Daoy (cell line): ENCODE measurements at places on chromosomes 11 and 22. TPM values are rescaled to one million over a fixed set of nuclear protein-coding genes. Genes with fewer than 3 reads are reported as not detected.
A peak's percentile ranks its signal among the peaks of the same experiment; 100 is the strongest.

GRCh38 chr22:17742527-17742902 is 31.8 kb downstream of the BID start:
- DNase-seq: peak; percentile 75

- DNase-seq: peak; percentile 50
Observed at GRCh38 chr22:50674606-50675552, 2.3 kb downstream of the SHANK3 start.

DNA sequence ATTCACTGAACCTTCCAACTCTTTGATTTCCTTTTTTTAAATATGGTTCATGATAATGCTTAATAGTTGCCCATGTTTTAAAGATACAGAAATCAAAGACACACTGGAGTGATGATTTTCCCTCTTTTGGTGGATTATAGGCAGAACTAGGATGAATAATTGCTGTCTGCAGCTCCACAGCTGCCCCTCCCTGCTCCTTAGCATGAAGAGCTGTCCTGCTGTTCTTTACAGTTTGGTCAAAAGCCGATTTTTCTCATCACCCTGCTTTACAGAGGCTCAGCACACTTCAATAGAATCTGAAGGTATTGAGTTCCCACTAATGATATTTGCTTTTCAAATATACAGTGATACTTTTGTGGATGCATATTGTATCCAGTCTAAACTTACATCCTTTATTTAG is 202.6 kb downstream of the AASDHPPT start:
- no peak for DNase-seq

DNA sequence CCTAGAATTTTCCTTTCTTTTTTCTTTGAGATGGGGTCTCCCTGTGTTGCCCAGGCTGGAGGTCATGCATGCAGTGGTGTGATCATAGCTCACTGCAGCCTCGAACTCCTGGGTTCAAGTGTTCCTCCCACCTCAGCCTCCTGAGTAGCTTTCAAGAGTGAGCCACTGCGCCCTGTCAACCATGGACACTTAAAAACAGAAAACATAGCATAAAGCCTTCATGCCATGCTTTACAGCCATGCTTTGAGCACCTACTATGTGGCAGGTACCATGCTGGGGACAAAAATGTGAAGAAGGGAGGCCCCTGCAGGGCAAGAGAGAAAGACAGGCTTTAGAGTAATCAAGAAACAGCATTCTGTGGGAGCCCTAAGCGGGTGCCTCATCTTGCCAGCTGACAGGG is 13.7 kb upstream of the GNB1L start:
- DNase-seq: no peak

DNA sequence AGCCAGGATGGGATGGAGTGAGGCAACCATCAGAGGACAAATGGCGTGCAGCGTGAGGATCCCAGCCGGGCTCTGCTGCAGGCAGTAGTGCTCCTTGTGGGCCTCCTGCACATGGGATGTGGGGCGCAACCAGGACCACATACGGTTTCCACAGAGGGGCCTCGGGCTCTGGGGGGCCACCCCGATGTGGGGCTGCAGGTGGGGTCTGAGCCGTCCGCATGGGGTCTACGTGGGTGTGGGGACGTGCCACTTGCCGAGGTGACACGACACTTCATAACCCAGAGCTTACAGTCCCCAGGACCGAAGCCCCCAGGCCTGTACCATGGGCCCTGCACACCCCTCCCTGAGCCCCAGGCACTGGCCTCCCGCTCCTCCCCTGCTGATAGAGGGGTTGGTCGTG is 10.8 kb downstream of the TTLL8 start:
- DNase-seq: no peak

Gene NCAPD3
- 29.1 and 34.2 TPM in 2 replicates for total RNA-seq

- no peak for DNase-seq
Observed at GRCh38 chr11:123231777-123232176, 36.7 kb upstream of the CLMP start.

Gene H19
- total RNA-seq: 0.06 TPM in 1 of 2 replicates, not detected in the other

- DNase-seq: no peak
Observed at GRCh38 chr11:89583580-89583979, 92.4 kb upstream of the NOX4 start.

Gene KIF18A
- total RNA-seq: 27.5 and 46.9 TPM in 2 replicates

Gene CALCB
- total RNA-seq: not detected in 2 replicates

Gene UBQLNL
- total RNA-seq: not detected in 2 replicates

GRCh38 chr22:38162881-38163843 is 18.5 kb downstream of the PLA2G6 start:
- no peak for DNase-seq

DNA sequence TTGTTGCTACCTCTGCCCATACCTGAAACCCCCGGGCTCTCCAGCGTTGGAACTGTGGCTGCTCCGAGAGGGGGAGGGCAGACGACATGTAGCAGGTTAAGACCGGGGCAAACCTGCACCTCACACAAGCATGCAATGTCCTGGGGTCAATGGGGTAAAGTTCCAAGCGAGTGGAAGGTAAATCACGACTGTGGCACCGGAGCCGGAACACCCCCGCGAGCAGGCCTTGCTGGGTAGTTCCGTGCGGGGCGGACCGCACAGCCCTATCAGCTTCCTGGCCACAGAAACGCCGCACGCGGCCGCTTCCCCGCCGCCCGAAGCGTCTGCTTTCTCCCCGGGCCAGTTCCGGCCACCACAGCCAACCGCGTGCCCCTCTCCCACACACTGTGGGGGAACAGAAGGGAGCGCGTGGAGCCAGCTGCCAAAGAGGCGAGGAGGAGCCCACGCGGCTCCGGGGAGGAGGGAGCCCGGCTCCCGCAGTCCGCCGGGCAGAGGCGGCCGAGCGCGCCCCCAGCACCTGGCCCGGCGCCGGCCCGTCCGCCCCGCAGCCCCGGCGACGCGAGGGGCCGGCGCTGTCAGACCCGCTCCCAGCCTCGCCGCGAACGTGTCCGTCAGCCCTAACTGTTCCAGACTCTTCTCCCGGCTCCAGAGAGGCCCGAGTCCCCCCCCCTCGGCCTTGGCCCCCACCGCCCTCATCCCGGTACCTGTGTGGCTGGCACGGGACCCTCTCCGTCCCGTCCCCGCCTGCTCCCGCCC is 1.6 kb downstream of the SPTBN2 start:
- peak; percentile 62 for DNase-seq

Gene ANO5
- total RNA-seq: 1.3 and 1.4 TPM in 2 replicates

Gene OTOG
- total RNA-seq: not detected in 2 replicates

DNA sequence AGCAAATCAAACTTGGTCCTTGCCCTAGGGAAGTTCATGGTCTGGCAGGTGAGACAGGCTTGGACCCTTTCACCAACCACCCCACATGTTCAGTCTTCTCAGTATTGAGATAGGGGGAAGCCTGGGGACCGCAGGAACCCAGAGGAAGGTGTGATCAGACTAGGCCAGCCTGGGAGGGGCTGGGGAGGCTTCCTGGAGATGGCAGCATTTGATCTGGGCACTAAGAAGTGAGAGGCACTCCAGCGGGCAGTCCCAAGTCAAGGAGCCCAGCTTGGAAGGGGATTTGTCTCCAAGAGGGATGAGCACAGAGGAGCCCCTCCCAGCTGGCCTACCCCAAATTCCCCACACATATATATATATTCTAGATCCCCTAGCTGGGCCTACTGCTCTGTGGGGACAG is 5.4 kb downstream of the LRRC32 start:
- no peak for DNase-seq

Gene MMP10
- not detected in 2 replicates for total RNA-seq

Gene ZNF215
- total RNA-seq: 3.8 and 5.5 TPM in 2 replicates

GRCh38 chr11:78061088-78061920 is 2.4 kb upstream of the THRSP start:
- DNase-seq: no peak

GRCh38 chr22:20508815-20509271 is 1.4 kb downstream of the MED15 start:
- peak; percentile 30 for DNase-seq

Gene TEX54
- not detected in 2 replicates for total RNA-seq

GRCh38 chr11:2860636-2861035 is 24.9 kb downstream of the CDKN1C start:
- DNase-seq: peak; percentile 77

DNA sequence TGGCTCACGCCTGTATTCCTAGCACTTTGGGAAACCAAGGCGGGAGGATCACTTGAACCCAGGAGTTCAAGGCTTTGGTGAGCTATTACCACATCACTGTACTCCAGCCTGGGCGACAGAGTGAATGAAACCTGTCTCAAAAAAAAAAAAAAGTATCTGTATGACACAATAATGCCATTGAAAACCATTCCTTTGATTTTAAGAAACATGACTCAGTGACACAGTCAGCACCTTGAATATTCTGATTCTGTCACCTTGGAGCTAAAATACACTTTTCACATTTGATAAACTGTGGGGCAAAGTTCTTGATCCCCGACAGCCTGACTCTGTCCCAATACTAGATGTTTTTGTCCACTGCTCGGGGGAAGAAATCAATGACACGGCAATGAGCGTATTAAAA is 16.7 kb upstream of the ELFN2 start:
- DNase-seq: no peak

DNA sequence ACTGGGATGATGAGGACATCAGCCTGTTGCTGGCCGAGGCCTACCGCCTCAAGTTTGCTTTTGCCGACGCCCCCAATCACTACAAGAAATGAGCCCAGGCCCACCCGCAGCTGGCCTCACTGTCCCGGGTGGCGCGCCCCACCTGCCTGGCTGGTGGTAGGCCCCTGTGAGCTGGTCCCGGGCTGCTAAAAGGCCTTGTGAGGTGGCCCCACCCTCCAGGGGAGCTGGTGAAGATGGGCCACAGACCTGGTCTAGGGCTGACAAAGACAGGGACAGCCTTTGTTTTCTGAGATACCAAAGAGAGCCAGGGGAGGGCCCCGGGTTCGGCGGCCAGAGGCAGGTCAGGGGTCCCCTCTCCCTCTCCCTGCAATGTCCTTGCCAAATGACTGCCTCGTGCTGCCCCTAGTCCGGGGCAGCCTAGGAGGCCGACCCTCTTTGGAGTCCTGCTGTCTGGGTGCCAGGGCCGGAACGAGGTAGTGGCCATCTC is 411.1 kb downstream of the TBC1D22A start:
- no peak for DNase-seq

DNA sequence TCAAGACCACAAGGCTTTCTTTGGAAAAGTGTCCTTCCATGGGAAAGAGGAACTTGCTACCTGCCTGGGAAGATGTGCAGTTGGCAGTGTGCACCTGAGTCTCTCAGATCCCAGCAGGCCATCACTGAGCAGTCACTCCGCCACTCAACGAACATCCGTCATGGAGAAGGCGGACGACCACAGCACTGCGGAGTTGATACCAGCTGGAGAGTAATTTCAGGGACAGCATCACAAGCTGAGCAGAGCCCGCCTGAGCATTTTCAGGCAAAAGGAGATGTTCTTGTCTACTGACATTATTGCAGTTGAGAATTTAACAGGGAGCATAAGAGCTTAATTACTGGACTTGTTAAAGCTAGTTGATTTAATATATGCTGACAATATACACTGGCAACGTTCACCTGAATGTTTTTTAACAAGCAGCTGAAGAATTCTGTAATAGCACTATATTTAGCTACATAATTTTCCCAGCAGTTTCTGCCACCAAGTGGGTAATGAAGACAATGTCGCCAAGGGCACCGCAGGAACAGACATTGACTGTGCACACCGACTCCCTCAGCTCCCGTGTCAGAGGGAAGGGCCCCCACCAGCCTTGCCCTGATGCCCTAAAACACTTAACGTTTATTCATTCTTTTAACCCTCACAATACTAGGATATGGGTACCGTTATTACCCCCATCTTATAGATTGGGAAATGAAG is 52.4 kb upstream of the ARFGAP3 start:
- no peak for DNase-seq
